ENCODE measurements at places on chromosomes 12 and 14.

- no peak for DNase-seq
Observed at GRCh38 chr12:121803861-121804416, at the start of gene SETD1B. Gene SETD1B (plus strand): TSS chr12:121804009. CDS start chr12:121804738, 729 bp downstream.

DNA sequence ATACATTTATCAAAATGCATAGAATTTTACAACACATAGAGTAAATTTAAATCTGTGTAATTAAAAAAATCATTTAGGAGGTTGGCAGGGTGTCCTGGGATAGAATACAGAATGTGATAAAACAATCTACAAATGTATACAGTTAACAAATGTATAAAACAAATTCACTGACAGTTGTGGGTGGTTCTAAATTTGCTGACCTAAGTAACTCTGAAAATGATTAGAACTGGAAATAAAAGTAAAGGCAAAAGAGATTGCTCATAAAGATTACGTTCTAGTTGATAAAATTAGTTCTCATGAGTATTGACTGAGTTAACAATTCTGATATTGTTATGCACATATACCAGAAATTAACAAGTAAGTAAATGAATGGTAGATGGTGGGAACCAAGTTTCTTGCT, 1827.3 kb upstream of the FLRT2 start:
- no peak for DNase-seq

DNA sequence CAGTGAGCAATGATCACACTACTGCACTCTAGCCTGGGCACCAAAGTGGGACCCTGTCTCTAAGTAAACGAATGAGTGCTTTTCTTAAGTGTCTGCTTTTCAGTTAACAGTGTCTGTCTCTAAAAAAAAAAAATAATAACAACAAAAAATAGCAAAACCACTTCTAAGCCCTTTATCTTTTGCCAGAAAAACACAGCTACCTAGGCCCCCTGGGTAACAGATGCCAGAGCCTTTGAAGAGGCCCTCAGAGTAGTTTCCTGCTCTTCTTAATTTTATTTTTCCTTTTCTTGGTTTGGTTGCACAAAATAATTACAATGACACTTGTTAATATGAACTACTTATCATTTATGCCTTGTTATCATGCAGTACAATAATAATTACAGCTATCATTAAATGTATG, 32.8 kb upstream of the RAP1B start:
- no peak for DNase-seq

DNA sequence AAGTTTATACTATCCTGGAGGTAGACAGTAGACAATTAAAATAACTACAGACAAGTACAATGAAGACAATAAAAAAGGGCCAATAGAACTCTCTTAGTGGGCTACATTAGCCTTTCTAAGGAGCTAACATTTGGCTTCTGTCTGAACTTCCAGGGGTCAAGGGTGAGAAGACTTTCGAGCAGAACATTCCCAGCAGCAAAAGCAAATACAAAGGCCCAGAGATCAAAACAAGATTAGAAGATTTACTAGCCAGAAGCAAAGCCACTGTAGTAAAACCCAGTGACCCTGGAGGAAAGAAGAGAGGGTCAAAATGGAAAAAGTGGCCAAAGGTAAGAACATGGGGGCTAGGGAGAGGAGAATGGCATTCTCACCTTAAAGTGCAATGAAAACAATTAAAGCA, 63.2 kb downstream of the ATP2B1 start:
- no peak for DNase-seq

DNA sequence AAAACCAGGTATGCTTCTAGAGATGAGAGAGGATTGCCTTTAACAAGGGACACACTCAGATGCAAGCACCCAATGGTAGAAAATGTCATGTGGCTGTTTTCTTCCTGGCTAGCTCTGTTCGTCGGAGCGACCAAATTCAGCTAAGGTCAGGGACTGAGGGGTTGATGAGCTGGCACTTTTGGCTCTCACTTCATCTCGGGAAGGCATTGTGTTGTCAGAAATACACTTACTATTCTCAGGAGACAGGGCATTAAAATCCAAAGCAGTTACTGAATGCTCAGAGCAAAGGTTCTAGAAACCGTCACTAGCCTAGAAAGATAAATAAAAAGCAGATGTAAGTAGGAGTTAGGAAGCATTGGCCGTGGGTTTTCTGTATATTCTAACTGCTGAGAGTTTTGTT, 275.7 kb upstream of the SSTR1 start:
- DNase-seq, result no peak

DNA sequence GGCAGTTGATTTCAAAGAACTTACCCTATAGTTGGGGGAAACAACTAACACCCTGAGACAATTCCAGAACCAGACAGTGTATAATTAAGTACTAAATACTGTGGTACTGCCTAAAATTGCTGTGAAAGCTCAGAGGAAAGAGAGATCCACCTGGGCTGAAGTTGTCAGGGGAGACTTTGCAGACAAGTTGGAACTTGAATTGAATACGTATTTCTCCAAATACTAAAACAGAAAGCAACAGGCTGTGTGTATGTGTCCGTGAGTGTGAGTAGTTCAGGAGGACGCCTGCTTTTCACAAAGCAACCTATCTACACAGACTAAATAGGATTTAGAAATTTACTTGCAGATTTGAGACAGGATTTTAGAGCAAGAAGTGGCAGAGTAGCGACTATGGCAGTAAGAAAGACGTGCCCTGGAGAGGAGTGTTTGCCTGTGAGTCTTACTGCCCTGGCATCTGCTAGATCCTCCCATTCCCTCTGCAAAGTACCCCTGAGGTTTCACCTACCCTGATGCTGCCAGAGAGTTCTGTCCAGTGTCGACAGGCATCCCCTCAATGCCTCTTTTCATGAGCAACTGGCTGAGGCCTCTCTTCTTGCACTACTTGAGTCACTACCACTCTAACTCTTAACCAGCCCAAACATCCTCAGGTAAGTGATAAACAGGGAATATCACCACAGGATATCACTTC, 37.4 kb upstream of the BMP4 start:
- no peak for DNase-seq

GRCh38 chr14:20469890-20470602, 840 bp downstream of the PNP start:
- DNase-seq, result no peak

- no peak for DNase-seq
Observed at GRCh38 chr14:55754471-55754870, 174.5 kb downstream of the KTN1 start.

DNA sequence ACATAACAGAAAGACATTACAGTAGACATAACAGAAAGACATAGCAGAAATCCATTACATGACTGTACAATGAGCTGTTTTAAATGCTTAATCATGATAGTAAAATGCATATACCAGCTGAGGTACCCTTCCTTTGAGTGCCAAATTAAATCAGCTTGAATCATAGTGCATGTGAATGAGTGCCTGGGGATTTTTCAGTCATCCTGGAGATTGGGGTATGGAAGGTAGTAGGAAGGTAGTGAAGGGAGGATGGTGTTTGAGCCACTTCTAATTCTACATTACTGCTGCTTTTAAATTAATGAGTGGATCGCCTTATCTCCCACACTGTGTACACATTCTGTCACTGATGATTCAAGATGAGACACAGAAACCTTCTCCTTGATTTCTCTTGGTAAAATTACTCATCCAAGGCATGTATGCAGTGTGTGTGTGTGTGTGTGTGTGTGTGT, 534.2 kb downstream of the LRFN5 start:
- no peak for DNase-seq

DNA sequence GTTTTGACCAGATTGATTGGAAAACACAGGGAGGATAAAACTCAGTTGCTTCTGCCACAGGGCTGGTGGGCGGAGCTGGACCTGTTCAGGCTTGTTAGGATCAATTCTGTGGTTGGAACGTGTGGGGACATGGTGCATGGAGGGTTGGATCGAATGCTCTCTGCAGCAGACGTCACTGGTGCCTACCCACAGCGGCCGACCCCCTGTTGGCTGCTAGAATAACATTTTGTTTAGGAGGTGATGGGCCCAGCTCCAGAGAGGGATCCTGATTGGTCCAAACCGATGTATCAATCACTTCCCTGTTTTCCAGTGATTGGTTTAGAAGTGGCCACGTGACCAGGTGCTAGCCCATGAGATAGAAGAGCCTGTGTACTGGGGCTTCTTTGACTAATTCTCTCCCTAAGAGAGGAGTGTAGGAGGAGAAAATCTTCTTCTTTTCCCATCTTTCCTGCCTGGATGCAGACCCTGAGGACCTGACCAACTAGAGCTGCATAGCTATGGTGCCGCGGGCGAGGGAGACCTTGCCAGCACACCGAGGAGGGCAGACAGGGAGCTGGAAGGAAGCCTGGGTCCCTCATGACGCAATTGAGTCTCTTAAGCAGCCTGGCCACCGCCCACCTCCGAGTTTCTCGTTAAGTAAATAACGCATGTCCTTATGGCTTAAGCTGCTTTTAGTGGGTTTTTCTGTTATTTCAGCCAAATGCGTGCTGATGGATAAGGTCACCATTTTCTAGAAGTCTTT, 163.5 kb downstream of the AACS start:
- peak; percentile 29 for DNase-seq

DNA sequence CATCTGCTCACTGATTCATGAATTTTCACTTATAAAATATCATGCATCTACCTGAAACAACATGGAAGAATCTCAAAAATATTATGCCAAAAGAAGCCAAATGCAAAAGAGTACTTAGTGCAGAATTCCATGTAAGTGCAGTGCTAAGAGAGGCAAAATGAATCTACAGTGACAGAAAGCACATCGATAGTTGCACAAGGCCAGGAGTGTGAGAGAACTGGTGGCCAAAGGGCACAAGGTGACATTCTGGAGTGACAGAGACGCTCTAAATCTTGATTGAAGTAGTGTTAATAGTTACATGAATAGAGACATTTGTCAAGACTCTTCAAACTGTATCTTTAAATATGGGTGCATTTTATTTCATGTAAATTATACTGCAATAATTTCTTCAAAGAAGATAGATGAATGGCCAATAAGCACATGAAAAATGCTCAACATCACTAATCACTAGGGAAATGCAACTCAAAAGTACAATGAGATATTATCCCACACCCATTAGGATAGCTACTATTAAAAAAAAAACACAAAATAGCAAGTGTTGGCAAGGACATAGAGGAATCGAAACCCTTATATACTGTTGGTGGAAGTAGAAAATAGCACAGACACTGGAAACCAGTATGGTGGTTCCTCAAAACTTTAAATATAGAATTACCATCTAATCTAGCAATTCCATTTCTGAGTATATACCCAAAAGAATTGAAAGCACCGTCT, 71.7 kb upstream of the KICS2 start:
- no peak for DNase-seq

DNA sequence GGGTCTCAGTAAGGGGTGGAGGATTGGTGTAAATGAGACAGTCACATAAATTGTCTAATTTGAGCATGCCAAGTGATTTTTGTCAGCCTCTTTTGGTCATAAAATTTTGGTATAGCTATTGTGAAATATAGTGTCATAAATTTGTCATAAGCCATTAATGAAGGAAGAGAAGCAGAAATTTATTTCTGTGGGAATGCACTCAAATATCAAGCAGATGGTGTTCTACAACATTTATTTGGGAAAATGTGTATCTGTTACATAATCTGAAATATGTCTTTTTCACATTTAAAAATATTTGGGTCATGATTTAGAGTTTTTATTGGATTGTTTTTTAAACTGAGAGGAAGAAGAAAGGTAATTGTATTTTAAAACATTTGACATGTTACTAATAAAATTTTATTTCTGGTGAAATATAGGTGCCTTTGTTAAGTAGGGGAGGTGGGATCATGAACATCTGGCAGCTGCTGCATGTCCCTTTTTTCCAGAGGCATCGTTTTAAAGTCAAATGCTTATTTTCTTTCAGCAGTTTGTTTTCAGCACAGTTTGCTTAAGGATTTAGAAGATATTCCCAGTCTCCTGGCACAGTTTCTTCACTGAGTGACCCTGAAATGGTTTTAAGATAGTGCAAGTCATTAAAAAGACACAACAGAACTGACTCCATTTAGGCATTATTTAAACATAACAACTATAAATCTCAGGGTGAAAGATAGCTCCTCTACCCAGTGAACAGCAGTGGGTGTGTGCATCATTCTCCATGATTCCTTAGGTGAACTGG, 371.7 kb downstream of the SNAPC1 start:
- DNase-seq, result no peak

DNA sequence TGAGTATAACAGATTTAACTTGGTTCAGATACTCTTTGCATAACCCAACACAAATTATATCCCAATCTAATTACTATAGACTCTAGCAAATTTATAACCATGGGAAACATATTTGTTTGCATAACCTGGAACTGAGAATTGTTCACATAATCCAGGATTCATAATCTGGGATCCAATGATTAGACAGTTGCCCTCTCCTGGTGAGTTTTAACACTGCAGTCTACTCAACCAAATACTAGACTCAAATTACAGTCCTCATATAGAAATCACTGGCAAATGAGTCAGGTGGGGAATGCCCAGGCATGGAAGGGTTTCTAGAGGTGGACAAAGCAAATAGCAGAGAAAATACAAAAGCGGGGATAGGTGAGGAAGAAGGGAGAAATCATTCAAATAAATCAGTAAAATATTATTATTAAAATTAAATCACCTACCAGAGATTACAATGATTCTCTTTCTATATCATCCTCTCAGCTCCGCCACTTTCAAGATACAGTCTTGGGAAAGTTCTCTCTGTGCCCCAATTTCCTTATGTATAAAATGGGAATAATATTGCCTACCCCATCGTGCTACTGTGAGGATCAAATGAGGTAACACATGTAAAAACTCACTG, 9.4 kb downstream of the GCH1 start:
- DNase-seq, result no peak

GRCh38 chr12:6373022-6373787, 2.2 kb downstream of the SCNN1A start:
- DNase-seq, result no peak

GRCh38 chr14:103758059-103758776, 42.6 kb downstream of the ZFYVE21 start:
- no peak for DNase-seq

DNA sequence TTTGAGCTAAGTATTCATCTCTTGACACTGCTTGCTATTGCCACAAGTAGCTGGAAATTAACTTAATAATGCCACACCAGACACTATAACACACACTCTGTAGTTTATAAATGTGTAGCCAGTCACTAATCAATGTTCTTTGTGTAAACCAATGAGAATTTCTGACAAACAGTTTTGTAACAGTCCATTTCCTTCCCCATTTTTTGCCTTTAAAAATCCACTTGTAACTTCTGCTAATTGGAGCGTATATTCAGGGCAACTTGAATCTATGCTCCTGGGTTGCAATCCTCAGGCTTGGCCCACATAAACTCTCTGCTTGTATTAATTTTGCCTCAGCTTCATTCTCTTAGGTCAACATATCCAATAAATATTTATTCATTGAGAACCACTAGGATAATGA, 125.0 kb upstream of the DHRS4 start:
- DNase-seq, result no peak

- DNase-seq, result no peak
Observed at GRCh38 chr12:123142518-123142840, 8.4 kb downstream of the PITPNM2 start.

DNA sequence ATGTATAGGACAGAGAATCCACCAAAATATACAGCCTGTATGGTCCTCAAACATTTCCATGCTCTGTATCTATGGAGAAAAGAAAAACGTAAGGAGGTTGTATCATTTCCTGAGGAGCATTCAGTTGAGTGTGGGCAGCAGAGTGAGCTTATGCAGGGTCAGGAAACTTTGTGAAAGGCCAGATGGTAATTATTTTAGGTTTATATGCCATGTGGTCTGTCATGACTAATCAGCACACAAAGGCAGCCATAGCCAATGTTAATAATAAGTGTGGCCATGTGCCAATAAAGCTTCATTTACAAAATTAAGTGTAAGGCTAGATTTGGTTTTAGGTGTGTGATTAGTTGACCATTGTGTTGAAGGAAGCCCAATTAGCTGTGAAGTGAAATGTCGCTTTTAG, 33.2 kb upstream of the A2M start:
- DNase-seq, result no peak
